ENCODE measurements at places on chromosomes 2 and 18.

- no peak for DNase-seq
Measured at GRCh38 chr18:57696271-57696670, 74.6 kb upstream of the NARS1 start.

DNA sequence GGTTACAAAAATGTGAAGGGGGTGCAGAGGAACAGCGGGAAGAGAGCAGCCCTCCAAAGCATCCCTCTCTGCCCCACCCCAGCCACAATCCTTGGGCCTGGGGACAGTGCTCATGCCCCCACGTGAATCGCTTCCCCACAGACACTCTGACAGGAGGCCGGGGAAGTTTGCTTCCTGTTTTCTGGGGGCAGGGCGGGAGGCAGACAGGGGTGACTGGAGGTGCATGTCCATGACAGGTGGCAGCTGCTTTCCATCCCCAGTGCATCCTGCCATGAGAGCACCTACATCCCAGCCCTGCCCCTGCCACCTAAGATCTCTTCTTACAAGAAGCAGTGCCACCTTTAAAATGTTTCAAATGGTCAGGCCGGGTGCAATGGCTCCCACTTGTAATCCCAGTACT lies 47.2 kb upstream of the UBE2F start:
- DNase-seq, result no peak

- no peak for DNase-seq
Measured at GRCh38 chr2:177422271-177422670, 29.7 kb downstream of the AGPS start.

GRCh38 chr18:28208712-28209265 lies 31.9 kb upstream of the CDH2 start:
- no peak for DNase-seq

DNA sequence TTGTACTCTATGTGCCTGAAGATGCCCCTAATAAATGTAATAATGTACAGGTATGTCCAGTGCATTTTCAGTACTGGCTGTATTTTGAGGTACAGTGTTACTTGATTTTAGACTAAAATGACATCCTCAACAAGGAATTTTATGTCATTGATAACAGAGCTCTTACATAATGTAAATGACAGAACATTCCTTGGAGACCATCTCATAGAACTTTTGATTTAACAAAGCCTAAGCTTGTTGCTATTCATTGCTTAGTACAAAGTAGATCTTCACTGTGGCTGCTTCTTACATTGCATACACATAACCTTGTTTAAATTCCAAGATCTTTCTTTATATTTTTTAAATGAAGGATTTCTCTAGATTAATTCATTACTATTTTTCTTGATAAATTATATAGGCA lies 24.1 kb downstream of the DYNC1I2 start:
- DNase-seq, result no peak

GRCh38 chr18:75256376-75256775 lies 45.8 kb downstream of the TSHZ1 start:
- DNase-seq, result no peak

GRCh38 chr2:65044097-65044735 lies 12.0 kb upstream of the CEP68 start:
- DNase-seq, result no peak

All from NCI-H446 treated with DMSO at 0.1 percent for 48 hours (cell line).